Fibroblast of skin of right biceps (primary cell): ENCODE measurements at places on chromosomes 16 and 17.

GRCh38 chr17:77607606-77608005 lies 350.9 kb upstream of the TNRC6C start:
- no peak for DNase-seq

DNA sequence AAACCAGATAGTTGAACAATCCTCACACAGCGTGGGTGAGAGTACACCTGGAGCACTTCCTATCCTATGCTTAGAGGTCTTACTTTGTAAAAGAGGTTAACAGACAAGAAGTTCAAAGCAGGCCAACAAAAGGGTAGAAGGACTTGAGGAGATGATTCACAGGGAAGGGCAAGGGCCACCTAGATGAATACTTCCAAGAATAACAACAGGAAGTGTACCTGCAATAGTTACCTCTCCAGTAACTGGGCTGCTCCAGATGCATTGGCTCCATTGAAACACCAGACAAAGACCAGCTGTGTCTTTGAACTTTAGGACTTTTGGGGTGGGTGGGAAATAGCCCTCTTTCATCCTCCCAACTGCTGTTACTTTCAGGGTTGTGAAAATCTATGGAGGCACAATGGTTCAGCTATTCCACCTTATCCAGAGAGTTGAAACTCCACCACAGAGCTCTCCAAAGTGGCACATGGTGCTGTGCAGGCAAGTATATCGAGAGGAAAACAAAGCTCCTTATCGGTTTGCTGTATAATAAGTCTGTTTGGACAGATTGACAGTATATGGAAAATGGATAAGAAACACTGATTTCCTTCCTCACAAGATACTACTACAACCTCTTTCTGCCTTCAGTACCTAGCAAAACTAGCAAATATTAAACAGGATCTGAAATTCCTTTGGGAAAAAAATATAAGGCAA lies 22.7 kb downstream of the RNF43 start:
- DNase-seq, result no peak

DNA sequence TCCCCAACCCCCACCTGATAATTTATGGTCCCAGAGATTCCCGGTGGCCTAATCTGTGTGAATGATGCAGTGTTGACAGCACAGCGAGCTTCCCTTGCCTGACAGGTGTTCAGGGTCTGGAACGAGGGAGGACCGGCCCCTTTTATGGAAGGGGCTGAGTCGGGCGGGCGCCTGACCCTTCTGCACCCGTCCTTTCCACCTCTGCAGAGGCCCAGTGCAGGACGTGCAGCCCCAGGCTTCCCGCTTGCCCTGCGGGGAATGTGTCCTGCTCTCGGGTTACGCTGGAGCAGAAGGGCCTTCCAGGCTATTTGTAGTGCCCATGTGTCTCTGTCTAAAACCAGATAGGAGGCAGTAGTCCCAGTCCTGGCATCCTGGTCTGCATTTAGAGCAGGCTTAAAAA lies 16.2 kb downstream of the SMTNL2 start:
- DNase-seq, result no peak

DNA sequence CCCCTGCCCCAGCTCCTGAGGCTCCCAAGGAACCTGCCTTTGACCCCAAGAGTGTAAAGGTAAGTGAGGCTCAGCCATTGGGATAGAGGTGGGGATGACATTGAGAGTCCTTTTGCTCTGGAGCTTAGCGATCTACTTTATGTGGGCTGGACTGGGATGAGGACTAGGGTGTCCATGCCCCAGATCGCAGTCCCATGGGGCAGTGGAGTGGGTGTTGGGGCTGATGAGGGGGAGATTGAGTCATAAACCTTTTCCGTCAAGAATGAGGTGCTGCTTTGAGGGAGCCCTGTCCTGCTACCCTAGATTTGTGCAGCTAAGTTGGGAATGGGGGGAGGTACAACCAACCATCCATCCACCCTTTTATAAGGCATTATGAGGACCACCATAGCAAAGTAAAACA lies 351 bp downstream of the MYL4 start:
- DNase-seq, result no peak

DNA sequence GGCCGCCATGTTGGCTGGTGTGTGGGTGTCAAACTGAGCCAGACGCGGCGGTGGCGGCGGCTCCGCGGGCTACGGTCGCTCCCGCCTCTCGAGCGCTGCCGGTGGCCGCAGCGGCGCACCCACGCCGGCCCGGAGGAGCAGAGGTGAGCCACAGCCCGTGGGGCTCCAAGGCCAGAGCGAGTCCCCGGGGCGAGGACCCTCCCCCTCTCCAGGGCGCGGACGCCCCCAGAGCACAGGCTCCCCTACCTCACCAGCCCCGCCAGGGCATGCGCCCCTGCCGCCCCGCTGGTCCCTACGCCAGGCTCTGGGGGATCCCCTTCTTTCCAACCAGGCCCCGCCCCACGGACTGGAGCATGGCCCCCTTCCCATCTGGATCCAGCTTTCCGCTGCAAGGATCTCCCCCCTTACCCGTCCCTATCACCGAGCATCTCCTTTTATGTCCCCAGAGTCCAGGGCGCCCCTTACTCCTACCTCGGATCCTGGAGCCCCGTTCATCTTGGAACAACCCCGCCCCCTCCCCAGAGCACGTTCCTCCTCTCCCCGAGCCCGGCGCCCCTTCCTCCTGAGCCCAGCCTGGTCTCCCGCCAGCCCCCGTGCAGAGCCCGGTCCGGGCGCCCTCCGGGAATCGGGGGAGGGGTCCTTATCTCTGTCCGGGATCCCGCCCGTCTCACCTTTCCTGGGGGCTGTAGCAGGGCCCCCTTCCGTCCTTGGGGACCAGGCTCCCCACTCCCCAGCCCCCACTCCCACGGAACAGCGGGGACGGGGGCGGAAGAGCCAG lies 412 bp downstream of the EPN2 start:
- DNase-seq, result no peak

DNA sequence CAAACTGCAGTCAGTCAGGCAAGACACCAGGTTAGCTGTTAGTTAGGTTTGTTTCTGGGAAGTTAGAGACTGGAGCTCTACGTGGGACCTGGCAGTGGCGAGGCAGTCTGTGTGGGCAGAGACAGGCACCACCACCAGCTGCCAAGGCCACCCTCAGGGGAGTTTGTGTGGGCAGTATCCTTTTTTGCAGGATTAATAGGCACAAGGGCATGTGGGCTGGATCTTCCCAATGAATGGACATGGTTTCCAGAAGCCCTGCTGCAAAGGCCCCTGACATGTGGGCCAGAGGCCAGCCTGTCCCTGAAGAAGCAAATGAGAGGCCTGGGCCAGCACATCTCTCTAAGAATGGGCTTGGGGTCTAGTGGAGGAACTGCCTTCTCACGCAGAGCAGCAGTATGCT lies 19.2 kb upstream of the SREBF1 start:
- no peak for DNase-seq

GRCh38 chr17:14297161-14297851 lies 3.6 kb upstream of the HS3ST3B1 start:
- DNase-seq, result peak; percentile 76

DNA sequence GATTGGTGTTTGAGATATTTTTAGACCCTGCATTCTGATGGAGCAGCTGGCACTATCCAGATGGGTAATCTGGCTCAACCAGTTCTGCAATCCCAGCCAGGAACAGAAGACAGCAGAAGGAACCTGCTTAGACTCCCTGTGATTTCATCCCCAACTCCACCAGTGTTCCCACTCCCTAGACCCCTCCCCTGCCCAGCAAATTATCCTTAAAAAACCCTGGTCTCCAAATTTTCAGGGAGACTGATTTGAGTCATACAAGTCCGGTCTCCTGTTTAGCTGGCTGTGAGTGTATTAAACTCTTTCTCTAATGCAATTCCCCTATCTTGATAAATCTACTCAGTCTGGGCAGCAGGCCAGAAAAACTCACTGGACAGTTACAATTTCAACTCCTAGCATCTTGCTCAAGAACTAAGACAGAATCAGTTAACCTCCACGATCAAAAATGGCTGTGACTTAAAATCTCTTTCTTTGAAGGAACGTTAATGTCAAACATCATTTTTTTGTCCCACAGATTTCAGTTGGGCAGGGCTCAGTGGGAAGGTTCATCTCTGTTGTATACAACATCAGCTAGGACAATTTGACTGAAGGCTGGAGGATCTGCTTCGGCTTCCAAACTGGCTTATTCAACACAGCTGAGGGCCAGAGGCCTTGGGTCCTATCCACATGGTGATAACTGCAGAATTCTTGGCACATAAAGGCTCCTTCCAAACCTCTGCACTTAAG lies 4.9 kb upstream of the RBL2 start:
- peak; percentile 38 for DNase-seq

GRCh38 chr16:23504076-23504452 lies 6.2 kb downstream of the GGA2 start:
- DNase-seq, result peak; percentile 51

GRCh38 chr17:50219342-50219741 lies 17.9 kb upstream of the COL1A1 start:
- peak; percentile 95 for DNase-seq

GRCh38 chr16:4401094-4401501 lies 15.3 kb downstream of the CORO7 start:
- no peak for DNase-seq

- no peak for DNase-seq
Measured at GRCh38 chr17:77856551-77857305, 101.8 kb upstream of the TNRC6C start.

DNA sequence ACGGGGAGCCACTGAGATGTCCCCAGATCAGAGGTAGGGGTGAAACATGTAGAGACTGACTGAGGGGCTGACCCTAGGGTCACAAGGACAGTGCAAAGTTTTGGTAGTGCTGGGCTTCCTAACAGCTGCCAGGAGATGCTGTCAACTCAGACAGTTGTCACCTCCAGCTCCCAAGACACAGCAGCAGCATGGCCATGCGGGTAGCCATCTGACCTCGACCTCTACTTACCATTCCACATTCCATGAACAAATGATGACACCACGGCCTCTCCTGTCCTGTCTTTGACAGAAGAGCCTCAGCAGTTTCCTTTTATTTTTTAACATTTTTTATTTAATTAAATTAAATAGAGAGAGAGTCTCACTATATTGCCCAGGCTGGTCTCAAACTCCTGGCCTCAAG lies 65.3 kb upstream of the NFAT5 start:
- no peak for DNase-seq

- peak; percentile 30 for DNase-seq
Measured at GRCh38 chr17:15406081-15406480, 61.3 kb downstream of the CDRT4 start.

- no peak for DNase-seq
Measured at GRCh38 chr16:56460101-56460500, 8.7 kb downstream of the OGFOD1 start.

DNA sequence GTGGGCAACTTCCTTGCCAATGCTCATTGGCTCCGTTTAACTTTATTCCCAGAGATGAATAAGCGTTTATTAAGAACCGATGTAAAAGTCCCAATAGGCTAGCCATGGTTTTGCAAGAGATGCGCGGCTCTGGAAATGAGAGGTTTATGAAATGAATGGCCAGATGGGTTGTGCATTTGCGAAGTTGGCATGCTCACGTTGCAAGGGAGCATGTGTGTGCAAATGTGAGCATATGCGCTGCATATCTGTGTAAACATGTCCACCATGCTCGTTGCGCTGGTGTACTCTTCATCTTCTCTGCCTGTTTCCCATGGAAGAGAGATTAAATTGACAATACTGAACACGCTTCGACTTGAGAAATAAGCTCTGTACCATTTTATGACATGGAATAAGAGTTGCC lies 848.6 kb upstream of the RBFOX1 start:
- DNase-seq, result no peak

DNA sequence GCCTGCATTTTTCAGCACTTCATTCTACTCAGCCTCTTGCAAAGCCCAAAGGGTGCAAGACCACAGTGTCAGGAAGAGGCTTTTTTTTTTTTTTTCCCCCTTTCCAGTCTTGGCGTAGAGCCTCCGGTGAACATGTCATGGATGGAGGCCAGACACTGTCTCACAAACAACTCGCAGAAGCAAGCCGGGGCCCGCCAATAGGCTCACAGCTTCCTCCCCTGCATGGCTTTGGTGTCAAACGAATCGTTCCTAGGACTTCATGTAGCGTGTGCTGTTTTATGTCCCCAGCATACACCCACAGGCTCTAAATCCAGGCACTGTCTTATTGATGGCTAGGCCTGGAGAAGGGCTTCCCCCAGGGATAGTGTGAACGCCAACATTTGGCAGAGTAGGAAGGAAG lies 457.7 kb upstream of the MAF start:
- peak; percentile 53 for DNase-seq

GRCh38 chr17:79777120-79777893 lies 641 bp upstream of the CBX2 start:
- DNase-seq, result peak; percentile 71

DNA sequence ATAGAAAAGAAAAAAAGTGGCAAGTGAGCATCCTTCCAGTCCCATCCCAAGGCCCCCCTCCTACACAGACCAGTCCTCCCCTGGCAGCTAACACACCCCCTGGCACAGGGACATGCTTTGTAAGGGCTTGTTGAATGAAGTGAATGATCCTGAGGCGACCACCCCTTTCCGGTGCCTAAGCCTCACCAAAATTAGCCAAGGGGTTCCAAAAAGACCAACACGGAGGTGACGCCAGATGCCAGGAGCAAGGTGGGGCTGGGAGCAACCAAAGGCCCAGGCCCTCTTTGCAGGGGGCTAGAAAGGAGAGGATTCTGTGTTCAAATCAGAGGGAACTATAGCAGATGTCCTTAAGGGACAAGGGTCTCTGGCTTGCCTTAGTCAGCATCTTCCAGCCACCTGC lies 5.5 kb downstream of the KRT35 start:
- DNase-seq, result no peak

GRCh38 chr17:80957461-80957941 lies 34.1 kb upstream of the CHMP6 start:
- DNase-seq, result no peak

DNA sequence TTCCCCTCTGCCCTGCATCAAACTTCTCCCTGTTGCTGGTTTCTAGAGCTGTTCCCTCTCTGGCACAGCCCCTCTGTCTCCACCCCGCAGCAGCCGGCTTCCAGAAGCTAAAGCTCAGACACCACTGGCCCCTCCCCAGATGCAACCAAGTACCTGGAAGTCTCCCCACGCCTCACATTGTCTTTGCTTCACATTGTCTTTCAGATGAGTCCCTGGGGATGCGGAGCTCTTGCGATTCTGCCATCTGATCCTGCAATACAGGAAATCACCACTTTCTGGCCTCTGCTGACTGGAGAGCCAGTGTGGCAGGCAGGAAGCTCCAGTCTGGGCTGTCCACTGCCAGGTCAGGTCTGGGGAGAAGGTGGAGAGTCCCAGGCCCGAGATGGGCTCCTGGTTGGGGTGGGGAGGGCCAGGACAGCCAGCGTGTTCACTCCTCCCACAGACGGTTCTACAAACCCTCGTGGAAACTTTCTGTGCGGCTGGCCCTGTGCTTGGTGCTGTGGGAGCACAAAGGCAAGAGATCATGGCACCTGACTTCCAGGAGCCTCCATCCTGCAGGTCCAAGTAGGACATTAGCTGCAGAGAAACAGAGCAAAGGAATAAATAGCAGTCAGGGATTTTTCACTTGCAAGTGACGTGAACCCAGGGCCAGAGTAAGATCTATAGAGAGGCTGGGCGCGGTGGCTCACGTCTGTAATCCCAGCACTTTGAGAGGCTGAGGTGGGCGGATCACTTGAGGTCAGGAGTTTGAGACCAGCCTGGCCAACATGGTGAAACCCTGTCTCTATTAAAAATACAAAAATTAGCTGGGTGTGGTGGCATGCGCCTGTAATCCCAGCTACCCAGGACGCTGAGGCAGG lies 47.9 kb upstream of the MAP3K14 start:
- DNase-seq, result peak; percentile 40
